CD4-positive, alpha-beta memory T cell (primary cell): ENCODE measurements at places on chromosomes 3 and 15.

- no peak for DNase-seq
These were observed 23.4 kb downstream of the BDH1 start for GRCh38 chr3:197532388-197532787.

- DNase-seq, result no peak
These were observed 807.4 kb upstream of the GBE1 start for GRCh38 chr3:82568776-82569338.

DNA sequence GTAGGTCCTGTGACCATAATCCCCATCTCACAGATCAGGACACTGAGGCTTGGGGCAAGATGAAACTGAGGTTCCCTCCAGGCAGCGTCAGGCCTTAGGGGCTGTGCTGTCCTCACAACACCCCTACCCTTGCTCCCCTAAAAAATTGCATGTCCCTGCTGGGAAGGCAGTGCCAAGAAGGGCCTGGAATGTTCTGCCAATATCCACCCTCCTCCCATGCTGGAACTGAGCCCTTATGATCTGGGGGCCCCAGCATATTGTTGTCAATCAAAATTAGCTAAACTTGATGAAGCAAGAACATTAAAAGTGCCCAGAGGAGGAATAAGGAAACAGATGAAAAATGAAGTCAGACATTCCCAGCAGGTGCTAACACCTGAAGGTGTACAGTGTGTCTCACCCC lies 13.4 kb upstream of the RTP3 start:
- no peak for DNase-seq

DNA sequence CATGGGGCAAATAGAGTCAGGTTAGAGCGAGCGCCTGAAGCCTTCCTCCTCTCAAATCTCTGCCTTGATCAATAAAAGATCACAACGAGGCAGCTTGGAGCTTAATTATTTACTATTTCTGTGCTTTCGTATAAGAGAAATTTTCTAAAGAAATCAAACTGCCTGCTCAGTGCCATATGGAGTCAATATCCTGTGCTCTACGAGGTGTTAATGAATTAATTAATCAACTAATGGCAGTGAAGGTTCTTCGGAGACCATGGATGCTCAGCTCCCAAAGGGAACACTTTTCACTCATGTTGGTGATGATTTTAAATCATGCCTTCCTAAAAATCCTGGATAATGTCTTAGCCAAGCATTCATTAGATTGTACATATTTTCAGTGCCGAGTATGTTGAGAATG lies 153.5 kb upstream of the PPP2R3A start:
- no peak for DNase-seq

DNA sequence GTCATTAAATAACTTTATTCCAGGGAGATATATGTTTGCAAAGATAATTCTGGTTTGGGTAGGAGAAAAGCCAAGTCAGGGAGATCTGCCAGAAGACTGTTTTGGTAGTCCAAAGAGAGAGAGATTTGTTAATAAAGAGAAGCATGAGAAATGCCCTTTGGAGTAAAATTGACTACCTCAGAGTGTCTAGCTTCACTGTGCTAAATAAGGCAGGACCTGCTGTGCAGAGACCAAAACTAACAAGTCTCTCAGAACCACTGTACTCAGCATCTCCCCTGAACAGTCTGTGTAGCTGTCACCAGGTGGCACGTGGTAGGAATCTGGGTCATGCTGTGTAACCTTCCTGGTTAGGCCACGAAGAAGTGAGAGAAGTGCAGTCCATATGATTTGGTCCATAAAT lies 31.6 kb upstream of the SLC35G2 start:
- DNase-seq, result peak; percentile 29

GRCh38 chr3:144187531-144188210 lies 216.0 kb downstream of the DIPK2A start:
- no peak for DNase-seq

GRCh38 chr15:28936481-28936881 lies 50.7 kb downstream of the APBA2 start:
- DNase-seq, result no peak

DNA sequence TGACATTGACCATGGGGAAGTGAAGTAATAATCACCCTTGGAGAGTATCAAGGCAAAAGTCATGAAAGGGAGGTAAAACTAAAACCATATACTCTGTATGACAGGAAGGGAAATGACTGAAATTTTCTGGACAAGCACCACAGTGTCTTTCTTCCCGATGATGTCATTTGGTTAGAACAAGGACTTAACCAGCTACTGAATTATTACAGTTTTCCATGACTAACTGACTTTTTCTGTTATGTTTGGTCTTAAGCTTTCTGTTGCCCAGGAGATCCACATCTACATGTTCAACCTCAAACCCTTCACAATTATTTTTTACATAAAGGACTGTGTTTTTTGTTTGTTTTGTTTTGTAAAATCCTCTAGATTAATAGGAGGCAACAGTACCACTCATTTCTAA lies 191.9 kb upstream of the IL12A start:
- DNase-seq, result no peak

GRCh38 chr15:91891101-91891500 lies 37.6 kb downstream of the SLCO3A1 start:
- no peak for DNase-seq

DNA sequence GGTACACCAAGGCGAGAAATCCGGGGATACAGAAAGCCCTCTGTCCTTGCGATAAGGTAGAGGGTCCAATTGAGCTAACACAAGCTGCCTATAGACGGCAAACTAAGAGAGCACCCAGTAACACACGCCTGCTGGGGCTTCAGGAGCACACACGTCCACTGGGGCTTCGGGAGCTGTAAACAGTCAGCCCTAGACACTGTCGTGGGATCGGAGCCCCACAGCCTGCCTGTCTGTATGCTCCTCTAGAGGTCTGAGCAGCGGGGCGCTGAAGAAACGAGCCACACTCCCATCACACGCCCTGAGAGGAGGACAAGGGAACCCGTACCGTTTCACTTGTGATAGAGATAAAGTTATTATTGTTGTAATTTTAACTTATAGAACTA lies 486 bp downstream of the SAMMSON start:
- DNase-seq, result no peak

DNA sequence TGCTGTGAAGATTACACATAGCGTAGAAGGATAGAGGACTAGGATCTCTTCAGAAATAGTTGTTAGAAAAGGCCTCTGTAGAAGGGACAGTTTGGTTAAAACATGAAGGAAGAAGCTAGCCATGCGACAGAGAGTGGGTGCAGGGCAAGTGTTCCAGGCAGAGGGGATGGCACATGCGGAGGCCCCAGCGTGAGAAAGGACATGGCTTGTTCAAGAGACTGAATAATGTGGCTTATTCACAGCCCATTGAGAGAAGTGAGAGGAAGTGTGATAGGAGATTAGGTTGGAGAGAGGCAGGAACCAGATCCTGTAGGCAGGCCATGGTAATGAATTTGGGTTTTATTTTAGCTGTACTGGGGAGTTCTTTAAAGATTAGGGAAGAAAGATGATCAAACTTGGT lies 56.4 kb downstream of the NEO1 start:
- no peak for DNase-seq

DNA sequence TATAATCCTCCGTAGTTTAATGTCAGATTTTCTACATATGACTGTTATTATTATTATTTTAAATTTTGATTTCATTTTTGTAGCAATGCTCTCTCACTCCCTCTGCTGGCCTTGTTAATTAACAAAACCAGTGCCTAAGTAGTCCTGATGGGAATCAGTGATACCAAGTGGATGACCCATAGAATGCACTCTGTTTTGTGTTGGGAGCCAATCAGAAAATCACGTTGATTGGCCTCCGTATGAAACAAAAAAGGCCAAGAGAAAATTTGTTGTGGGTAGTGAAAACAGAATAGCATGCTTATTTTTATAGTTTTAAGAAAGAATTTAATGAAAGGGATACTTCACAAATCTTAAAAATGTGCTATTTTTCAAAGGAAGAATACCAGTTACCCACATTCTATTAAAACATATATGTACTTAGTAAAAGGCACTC lies 34.4 kb upstream of the MEIS2 start:
- no peak for DNase-seq

- DNase-seq, result no peak
These were observed 830 bp downstream of the MAP2K5 start for GRCh38 chr15:67543348-67543718.

DNA sequence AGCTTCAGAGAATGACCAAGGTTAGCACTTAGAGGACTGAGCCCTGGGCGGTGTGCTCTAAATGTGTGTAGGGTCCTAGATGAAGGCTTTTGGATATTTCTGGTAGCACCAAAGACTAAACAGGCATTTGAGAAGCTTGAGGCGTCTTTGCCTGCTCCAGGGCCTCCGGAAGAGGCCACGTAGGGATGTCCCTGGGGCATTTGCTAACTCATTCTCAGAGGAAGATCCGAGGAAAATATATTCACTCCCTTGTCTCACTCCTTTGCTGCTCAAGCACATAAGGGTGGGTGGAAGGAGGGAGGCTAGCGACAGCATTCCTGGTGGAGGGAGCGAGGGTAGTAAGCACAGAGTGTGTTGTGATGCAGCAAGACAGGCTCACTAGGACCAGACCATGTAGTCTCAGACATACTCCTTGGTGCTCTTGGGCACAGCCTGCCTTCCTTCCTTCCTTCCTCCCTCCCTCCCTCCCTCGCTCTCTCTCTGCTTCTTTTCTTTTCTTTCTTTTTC lies 38.5 kb upstream of the XCR1 start:
- no peak for DNase-seq

DNA sequence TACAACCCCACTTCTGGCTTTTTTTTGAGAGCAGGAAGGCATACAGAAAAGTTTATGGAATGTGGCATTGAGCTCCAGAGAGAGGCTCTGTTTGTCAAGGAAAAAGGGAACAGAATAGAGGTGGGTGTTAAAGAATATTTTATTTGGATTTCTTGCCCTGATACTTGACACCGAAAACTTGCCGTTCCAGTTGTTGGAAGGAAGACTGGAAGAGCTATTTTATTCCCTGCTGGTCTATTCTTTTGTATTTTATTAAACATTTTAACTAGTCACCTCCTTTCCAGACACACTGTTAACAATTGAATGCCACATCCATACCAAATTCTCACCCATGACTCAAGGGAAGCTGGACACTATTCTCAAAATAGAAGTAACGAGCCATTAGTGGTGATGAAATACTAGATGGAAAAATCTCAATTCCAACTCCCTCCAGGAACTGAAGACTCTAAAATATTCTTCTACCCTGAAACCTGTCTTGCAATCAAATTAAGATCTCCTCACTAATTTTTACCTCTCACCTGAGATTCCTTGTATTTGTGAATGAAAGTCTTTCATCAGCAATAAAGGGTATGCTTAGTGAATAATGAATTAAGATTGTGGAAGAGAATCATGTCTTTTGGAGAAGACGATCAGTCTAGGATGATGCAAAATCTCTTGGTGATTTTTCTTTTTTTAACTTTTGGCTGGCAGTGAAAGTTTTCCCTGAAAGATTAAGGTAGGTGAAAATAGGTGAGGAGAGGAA lies 28.5 kb downstream of the GREM1 start:
- no peak for DNase-seq

GRCh38 chr15:89430530-89431341 lies 65.6 kb downstream of the RHCG start:
- peak; percentile 84 for DNase-seq

DNA sequence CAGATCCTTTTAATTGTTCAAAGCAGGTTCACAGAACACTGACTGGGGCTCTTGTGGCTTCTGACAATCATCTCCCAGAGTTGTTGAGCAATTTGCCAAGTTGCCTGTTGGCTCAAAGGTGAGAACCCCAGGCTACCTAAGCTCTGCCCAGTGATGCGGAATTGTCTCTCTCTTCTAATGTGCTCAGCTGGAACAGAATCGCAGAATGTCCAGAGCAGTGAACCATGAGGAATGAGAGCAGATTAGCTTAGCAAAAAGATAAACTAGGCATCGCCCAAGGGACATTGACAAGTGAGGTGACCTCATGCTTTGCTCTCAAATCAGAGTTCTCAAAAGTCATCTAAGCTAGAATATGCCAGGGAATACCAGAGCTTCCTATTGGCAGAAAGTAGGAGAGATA lies 148.1 kb downstream of the WDR76 start:
- DNase-seq, result no peak
